AG09309 (cell line): ENCODE measurements at places on chromosomes 1 and 21.

DNA sequence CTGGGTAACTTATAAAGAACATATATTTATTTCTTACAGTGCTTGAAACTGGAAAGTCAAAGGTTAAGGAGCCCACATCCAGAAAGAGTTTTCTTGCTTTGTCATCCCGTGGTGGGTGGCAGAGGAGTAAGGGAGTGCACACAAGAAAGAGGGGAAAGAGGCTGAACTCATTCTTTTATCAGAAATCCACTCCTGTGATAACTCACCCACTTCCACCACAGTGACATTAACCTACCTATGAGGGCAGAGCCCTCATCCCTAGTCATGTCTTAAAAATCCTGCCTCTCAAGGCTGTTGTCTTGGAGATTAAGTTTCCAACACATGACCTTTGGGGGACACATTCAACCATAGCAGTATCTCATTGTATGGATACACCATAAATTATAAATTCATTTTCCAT is 32.5 kb upstream of the RGS4 start:
- DNase-seq: no peak

DNA sequence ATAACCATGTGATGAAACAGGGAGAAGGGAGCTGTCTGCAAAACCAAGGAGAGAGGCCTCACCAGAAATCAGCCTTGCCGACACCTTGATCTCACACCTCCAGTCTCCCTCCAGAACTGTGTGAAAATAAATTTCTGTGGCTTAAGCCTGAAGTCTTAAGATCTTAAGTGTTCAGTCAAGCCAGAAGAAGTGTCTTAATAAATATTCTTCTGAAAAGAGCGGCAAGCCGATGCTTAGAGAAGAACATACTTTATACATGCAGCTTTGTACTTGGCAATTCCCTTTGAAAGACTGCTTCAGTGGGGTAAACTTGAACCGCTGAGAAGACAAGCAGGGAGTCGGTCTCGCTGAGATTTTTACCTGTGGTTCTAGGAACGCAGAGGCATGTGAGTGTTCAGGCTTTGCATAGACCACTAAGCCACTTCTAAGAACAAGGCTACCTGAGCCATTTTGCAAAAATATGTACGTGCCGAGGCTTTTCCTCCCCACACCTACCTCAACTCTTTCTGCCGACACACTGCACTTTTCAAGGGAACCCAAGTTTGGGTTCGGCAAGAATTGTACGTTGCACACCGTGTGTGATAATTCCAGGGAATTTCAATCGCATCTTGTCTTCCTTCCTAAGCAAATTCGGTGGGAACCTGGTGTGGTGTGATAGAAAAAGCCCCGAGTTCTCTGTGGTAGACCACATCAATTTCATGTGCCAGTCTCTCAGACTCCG is 3.4 kb downstream of the RUNX1 start:
- DNase-seq: no peak

GRCh38 chr1:89873770-89874169 is 52.9 kb downstream of the LRRC8D start:
- peak; percentile 63 for DNase-seq

- DNase-seq: no peak
These were observed 85.7 kb upstream of the KRTAP19-8 start for GRCh38 chr21:31124010-31124409.

GRCh38 chr1:170355267-170355801 is 176.6 kb upstream of the GORAB start:
- DNase-seq: no peak

GRCh38 chr1:204520834-204521709 is 4.9 kb downstream of the MDM4 start:
- DNase-seq: no peak

DNA sequence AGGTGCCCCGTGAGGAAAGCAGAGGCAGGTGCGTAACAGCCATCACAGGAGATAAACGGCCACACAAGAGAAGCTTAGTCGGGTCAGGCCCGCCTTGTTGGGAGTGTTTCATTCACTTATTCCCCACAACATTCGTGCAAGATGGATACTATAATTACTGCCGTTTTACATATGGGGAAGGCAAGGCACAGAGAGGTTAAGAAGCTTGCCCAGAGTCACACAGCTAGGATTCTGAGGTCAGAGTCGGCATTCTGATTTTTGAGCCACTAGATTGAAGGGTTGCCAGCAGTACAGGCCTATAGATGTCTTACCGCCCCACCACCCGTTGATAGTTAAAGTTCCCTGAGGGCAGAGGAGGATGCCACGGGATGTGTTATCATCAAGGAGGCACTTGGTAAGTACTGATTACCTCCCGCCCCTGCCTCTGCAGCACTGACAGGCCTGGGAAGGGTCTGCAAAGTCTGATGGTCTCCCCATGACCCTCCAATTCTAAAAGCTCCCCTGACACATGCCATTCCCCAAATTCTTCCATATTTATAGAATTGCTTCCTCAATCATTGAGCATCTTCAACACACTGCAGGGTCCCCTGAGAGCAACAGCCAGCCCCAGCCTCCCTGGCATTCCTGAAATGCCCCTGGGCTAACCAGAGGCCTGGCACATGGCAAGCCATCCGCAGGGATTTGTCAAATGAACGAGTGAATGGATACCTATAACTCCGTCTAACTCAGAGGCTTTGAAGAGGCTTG is 74.7 kb upstream of the CLDN14 start:
- DNase-seq: no peak

DNA sequence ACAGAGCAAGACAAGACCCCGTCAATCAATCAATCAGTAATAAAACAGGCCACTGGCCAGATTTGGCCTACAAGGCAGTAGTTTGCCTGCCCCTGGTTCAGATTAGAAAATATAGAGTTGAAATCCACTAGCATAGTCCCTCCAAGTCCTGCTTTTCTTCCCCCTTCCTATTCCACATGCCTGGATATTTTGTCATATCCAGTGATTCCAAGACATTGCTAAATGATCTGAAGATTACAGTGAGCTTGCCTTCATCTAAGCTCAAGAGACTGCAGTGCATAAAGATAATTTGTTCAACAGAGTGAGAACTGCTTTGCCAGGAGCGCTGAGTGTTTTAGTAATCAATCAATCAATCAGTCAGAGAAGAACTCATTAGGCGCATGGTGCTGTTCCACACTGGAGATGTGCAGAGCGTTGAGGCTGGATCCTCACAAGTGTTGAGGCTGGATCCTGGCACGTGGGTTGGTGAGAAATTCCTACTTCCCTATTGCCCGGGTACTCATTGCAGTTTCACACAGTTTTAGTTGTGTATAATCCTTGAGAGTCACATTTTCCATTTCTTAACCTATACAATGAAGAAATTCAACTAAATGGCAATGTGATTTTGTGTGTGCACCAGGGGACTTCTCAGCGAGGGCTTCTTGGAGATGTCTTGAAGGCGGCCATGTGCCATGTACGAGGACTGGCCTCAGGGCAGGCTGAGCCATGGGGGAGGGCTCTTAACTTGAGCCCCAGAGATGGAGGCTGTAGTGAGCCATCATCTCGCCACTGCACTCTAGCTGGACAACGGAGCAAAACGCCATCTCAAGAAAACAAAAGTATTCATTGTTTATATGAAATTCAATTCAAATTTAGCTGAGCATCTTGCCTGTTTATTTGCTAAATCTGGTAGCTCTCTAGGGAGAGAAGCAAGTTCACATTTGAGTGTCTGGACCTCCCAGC is 76.3 kb downstream of the TOMM20 start:
- DNase-seq: no peak

GRCh38 chr1:43286115-43286514 is 734 bp upstream of the C1orf210 start:
- no peak for DNase-seq

- DNase-seq: no peak
These were observed 4.2 kb upstream of the HENMT1 start for GRCh38 chr1:108665067-108665466.

GRCh38 chr1:37915476-37916093 is 31.3 kb downstream of the INPP5B start:
- DNase-seq: no peak

GRCh38 chr1:220691053-220691684 is 1.0 kb downstream of the C1orf115 start:
- no peak for DNase-seq

DNA sequence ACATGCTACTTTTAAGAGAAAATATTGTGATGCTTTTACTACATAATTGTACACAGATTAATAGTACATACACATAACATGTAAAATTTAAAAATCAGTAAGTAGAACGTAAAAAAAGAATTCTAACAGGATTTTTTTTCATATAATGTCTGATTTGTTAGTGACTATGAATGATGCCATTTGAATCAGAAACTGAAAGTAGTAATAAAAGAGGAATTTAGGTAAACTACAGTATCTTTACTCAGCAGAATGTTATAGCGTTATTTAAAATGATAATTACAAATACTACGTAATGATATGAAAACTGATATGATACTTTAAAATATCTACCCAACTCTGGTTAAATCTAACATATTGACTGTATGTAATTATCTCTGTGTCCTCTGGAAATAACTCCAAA is 116.1 kb downstream of the DENND1B start:
- DNase-seq: no peak

DNA sequence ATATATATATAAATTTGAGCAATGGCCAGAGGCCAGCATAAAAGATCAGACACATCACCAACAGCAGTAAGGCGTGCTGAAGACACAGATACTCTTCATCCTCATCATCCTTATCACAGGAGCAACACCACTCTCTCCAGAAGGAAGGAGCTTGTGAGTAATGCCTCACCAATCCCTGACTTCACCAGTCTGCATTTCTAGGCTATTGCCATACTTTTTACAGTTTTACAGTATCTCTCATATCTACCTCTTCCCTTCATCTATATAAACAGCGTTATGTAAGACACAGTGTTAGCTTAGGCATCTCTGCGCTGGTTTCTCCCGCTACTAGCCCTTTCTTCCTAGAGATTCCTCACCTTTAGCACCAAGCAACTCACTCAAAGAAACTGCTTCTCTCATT is 2.4 kb upstream of the ABL2 start:
- no peak for DNase-seq

GRCh38 chr1:200922406-200922805 is 27.7 kb downstream of the INAVA start:
- DNase-seq: no peak

- no peak for DNase-seq
These were observed 16.8 kb downstream of the DHX9 start for GRCh38 chr1:182855911-182856310.

- no peak for DNase-seq
These were observed 64.9 kb upstream of the FCGR2A start for GRCh38 chr1:161440312-161440894.

DNA sequence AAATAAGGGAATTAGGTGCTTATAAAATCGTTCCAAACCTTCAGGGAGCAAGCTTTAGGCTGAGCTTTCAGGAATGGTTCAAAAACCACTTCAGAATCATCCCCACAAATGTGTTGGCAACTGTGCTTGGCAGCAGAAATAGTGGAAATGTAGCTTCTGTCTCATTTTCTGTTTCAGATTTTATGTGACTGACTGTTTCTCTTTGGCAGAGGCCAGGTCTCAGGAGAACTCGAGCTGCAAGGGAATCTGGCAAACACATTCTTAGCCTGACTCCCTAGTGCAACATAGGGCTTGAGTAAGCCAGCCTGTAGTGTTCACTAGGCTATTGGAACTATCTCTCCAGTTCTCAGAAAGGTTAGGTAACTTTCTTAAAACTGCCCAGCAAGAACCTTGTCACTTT is 128.6 kb downstream of the PLA2G4A start:
- DNase-seq: no peak

DNA sequence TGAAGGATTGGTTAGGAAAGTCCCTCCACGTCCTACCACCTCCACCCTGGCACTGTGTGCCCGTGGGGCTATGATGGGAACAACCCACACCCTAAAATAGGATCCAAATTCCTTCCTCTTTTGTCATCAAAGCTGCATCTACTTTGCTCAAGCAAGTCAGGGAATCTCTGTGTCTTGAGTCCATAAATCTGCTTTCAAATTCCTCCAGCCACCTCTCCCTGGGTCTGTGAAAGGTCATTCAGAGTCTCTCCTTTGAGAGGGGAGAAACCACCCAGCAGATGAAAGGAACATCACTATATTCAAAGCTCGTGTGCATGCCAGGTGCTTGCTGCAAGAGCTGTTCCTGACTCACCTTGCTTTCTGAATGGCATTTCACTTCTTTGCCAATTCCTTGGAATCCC is 243.6 kb downstream of the TM2D1 start:
- no peak for DNase-seq

DNA sequence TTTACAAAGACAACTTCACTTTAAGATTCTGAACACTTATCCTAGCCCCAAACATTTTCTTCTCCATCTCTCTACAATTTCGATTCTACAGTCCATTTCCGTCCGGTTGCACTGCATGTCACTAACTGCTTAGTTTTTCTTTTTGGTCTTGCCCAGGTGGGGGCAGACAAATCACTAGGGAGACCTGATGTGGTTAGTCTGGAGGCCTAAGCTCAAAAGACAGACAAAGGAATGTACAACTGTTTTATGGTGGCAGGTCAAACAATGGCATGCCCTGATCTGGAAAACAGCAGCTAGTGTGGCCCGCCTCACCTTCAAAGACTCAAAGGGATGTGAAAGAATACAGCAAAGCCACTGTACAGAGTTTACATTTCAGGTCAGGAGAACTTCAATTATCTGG is 3.8 kb downstream of the ETV3 start:
- no peak for DNase-seq

GRCh38 chr1:184590163-184590750 is 164.4 kb downstream of the EDEM3 start:
- no peak for DNase-seq

DNA sequence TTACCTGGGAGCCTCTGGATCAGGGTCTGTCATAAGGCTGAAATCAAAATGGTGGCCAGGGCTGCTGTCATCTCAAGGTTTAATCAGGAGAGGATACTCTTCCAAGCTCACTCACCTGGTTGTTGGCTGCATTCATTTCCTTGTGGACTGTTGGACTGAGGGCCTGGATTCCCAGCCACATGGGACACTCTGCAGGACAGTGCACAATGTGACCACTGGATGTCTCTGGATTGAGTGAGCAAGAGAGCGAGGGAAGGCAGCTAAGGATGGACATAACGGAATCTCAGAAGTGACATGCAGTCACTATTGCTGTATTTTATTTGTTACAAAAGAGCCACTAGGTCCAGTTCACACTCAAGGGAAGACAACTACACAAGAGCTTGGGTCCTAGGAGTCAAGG is 229.1 kb downstream of the S1PR1 start:
- DNase-seq: no peak

GRCh38 chr1:154014154-154014907 is 23.8 kb downstream of the RPS27 start:
- peak; percentile 35 for DNase-seq

DNA sequence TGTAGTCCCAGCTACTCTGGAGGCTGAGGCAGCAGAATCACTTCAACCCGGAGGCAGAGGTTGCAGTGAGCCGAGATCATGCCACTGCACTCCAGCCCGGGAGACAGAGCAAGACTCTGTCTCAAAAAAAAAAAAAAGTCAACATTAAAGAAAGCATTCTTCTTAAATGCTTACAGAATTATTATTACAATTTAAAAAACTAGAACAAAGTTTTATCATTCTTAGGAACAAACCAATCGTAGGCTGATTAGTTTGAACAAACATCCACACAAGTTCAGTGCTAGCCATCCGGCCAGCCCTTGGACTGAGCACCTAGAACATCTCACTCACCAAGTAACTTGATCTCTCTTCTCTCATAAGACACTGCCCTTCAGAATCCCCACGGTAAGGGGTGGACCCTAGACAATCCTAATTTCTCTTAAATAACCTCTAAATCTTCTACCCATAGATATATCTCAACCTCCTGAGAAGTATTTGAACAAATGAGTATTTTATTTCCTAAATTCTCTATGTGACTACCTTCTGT is 16.0 kb downstream of the JAK1 start:
- DNase-seq: no peak
